HT1080 (cell line): ENCODE measurements at places on chromosomes 13 and 19. TPM values are rescaled to one million over a fixed set of nuclear protein-coding genes. Genes with fewer than 3 reads are reported as not detected.

OR7C1 gene
- not detected in 2 replicates for total RNA-seq

UNC13A gene
- 0.02 and 0.07 TPM in 2 replicates for total RNA-seq

RDH8 gene
- not detected in 2 replicates for total RNA-seq

TMEM205 gene
- 2.2 and 2.3 TPM in 2 replicates for total RNA-seq
